Stimulated activated CD8-positive, alpha-beta memory T cell treated with anti-CD3 and anti-CD28 coated beads, Interleukin-15, amount 100 ng/mL, for 4 hours (primary cell): ENCODE measurements at places on chromosomes 3 and 15.

DNA sequence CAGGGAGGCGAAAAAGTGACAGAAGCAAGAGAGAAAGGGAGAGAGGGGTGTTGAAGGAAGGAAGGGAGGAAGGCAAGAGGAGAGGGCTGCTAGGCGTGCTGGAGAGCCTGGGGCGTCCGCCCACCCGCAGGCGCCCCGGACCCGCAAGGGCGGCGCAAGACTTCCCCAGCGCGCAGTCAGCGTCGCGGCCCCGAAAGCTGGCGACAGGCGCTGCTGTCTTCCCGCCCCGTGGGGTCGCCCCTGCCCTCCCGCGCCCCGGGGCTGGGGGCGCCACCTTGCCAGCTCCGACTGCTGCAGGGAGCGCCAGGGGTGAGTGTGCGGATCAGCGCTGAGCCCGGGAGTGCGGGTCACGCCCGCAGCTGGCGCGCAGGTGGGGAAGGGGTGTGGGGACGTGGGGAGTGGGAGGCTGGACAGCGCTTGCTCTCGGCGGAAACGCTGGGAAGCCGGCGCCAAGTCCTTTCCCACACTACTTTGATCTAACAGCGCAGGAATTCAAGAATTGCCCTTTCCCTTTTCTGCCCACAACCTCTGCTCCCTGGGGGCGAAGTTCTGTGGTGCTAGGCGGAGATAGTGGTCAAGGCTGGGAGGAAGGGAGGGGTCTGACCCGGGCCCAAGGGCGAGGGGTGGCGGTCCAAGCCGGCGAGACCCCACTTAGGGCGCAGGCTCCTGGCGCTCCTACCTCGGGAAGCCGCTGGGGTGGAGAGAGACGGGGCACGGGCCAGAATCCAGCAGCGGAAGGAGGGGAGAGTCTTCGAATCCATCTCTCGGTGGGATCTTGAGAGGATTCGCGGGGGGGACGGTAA, 266.1 kb downstream of the CGGBP1 start:
- DNase-seq, result no peak

DNA sequence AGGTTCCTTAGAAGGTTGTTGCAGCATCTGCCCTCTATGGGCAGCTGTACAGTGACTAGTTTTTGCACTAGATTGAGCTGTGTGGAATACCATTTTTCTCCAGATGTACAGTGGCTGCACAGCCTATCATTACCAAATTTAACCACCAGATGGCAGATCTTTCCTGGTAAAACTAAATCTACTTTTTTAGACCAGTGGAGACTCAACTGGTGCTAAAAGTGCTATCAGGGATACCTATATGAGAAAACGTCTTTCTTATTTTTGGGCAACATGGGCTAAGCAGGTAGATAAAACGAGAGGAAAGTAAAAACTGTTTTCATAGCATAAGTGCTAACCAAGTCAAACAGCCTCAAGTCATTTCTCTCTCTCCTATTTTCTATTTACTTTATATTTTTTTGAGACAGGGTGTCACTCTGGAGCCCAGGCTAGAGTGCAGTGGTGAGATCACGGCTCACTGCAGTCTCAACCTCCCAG, 21.2 kb downstream of the IGSF10 start:
- DNase-seq, result no peak

DNA sequence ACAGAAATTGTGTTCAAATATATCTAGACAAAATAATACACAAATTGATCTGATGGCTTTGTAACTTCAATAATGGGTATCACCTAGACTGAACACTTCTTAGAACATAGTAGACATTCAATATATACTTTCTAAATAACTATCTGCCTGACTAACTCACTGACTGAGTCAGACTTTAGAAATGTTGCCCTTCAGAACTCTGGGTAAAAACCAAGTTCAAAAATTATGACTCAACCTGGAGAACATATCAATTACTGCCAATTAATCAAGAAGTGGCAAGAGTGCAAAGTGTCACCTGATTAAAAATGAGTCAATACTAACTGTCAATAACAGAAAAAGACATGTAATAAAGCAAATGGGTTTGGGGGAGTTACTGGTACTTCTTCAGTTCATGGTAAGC, 144.6 kb upstream of the TMCO5A start:
- no peak for DNase-seq

- DNase-seq, result no peak
These were observed 247.9 kb downstream of the GBE1 start for GRCh38 chr3:81513591-81513990.
